ACHN (cell line): ENCODE measurements at places on chromosomes 5 and 9.

- no peak for DNase-seq
Measured at GRCh38 chr9:16809912-16810610, 60.4 kb downstream of the BNC2 start.

- peak; percentile 1 for DNase-seq
Measured at GRCh38 chr5:36874465-36874864, 2.1 kb upstream of the NIPBL start.

DNA sequence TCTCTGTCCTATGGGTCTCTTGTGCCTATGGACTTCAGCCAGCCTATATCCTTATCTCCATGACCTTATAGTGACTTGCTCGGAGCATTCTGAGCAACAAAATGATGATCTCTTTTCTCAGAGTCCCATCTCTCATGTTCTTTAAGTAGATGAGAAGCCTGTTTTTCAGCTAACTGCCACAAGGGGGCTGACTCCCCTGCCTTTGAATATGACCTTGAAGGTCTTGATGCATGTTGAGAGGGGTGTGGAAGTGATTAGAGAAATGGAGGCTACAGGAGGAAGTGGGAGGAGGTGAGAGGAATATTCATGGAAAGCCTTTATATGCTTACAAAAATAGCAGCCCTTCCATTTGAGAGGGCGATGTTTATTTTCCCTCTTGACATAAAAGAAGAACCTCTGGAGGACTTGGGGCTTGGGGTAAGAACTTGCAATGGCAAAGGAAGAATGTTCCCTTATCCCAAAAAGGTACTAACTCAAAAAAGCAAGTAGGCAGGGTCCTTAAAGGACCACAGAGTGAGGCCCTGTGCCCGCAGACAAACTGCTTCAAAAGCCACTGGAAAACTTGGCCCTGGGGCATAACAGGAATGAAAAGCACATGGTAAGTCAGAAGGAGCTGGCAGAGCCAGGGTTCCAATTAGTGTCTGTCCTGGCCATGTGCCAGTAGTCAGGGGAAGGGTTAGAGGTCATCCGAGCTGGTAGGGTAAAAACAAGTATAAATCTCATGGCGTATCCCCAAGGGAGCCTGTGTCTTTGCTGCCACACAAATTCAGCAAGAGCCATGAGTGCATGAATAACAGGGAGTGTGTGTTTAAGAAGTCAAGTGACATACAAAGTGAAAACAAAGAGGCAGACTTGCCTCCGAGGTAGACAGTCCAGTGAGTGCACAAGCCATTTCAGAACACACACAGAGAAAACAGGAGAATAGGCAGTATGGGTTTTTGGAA, 39.1 kb downstream of the FGD3 start:
- no peak for DNase-seq

DNA sequence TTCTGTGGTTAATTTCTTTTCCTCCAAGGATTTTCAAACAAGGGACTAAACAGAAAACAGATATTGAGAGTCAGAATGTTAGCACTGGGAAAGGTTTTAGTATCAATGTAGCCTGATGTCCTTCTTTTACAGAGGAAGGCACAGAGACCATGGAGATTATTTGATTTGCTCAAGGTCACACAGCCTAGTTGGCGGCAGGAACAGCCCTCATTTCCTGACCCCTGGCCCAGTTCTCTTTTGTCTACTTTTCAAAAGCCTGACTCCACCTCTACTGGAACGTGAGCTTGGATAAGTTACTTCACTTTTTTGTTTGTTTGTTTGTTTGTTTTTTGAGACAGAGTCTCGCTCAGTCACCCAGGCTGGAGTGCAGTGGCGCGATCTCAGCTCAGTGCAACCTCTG, 6.6 kb upstream of the NRG2 start:
- DNase-seq = no peak

- peak; percentile 2 for DNase-seq
Measured at GRCh38 chr9:68705531-68706362, 707 bp downstream of the PIP5K1B start.

DNA sequence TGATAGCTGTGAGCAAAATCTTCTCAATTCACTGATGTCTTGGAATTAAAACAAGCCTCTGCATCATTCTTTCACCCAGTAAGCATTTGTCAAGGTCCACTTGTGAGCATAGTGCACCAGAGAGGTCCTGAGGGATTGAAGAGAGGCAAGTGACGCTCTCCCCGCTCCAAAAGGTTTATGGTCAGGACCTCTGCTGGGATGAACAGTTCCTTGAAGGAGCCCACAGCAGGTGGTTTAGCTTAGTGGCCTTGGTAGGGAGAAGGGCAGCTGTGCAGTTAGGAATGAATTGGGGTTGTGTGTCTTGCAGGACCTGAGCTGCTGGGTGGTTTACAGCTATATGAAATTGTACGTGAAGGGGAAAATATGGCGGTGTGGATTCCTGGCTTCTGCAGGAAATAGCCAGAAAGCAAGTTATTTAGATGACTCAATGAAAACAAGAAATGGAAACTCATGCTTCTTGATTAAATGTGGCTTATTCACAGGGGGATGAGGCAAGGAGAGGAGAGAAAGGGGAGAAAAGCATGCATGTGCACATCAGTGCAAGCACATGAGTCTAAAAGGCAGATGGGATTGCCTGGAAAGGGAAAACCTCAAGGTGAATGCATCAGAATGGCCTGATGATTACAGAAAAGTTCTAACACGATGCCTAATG, 42.0 kb downstream of the SUB1 start:
- DNase-seq = no peak

- no peak for DNase-seq
Measured at GRCh38 chr5:138932171-138932810, 57.2 kb upstream of the LRRTM2 start.

DNA sequence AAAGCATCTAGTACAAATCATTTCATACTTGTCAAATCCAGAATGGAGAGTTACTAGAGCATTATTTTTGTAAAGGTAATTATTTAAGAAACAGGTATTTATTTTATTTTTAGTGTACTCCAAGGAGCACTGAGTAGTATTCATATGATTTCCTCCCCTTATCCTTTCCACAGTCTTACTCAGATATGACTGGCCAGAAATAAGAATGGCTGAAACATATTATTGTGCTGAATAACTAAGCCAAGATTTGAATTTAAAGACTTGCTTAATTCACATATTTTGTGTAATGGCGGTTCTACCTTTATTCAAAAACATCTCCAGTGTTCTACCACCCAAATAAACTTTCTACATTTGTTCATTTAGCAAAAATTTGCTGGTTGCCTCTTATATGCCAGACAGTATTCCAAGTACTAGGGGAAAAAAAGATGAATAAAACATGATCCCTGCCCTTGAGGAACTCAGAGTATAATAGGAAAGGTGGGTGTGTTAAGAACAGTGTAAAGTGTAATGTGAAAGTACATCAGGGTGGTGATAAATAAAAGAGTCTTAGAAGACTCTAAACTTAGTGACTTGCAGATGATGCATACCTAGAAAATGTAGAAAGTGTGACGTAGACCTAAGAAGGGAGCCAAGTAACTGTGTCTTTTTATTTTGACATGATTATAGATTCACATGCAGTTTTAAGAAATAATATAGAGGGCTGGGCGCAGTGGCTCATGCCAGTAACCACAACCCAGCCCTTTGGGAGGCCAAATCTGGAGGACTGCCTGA, 110.4 kb upstream of the GRHPR start:
- no peak for DNase-seq

DNA sequence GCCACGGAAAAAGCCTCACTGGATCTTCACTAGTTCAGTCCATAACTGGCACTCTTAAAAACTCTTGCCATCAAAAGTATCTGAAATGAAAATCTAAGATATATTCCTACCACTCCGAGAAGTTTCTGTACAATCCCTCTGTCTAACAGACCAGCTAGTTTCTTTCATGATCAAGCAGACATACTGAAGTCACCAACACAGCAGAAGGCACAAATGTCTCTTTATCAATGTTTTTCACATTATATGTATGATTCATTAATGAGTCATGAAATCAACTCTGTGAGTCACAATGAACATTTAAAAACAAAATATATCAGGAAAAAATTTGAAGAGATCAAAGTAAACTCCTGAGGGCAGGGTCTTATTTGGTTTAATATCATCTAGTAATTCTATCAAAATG, 50.8 kb downstream of the F2R start:
- no peak for DNase-seq

DNA sequence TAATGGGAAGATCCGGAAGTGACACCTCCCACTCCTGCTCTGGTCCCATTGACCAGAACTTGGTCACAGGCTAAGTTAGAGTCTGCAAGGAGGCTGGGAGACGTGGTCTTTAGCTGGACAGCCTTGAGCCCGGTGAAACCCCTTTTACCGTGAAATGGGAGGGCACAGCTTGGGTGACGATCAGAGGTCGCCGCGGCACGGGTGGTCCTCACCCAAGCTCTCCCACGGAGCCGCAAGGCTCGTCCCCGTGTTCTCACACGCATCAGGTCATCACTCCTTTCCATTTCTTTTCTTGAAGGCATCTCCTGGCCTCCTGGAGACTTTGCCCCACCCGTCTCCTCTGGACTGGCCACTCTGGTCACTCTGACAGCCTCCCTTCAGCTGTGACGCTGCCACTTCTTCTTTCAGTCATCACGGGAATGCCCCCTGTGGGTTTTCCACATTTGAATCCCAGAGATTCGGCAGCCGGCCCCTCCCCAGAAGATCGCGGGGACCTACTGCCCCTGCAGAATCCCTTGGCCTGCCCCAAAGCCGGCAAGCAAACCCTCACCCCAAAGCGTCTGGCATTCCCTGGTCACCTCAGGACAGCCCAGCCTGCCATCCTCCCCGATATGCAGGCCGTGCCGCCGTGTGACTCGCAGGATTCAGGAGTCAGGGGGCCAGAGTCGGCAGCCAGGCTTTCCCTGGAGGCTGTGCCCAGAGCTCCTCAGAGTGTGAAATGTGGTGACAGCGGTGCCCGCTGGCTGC, 18.9 kb upstream of the EGFL7 start:
- DNase-seq = no peak

DNA sequence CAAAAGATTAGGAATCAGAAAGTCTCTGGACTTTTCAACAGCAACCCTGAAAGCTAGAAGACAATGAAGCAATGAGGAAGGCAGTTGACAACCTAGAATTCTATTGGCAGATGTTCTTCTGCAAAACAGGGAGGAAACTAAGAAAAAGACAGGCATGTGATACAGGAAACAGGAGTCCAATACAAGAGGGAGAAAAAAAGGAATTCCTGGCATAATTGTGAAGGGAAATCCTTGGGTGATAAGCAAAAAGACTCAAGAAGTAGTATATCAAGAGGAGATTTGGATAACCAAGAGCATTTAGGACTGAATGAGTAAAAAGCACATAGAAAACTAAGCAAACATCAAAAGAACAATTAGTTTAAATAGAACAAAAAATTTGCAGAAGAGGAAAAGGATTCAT, 58.6 kb downstream of the LPAR1 start:
- no peak for DNase-seq

DNA sequence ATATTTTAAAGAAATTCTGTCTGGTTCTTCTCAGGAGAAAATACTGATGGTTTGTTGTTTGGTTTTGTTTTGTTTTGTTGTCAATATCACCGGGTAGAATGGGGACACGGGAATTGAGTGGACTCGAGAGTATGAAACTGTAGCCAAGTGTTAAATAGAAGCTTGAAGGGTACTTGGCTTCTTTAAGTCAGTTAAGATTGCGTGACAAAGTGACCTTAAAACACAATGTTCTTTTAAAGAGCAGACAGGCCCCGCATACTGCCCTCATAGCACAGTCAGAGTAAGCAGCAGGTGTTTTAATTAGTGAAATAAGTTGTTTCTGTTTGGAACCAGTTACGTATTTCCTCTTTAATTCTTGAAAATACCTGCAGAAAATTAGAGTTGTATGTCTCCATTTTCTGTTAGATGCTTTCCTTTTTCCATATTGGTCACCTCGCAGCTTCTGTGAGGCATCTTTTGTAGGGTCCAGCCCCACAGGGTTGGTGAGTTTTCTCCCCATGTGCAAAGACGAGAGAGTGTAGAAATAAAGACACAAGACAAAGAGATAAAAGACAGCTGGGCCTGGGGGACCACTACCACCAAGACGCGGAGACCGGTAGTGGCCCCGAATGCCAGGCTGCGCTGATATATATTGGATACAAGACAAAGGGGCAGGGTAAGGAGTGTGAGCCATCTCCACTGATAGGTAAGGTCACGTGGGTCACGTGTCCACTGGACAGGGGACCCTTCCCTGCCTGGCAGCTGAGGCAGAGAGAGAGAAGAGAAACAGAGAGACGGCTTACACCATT, 9.6 kb downstream of the TRIP13 start:
- no peak for DNase-seq

DNA sequence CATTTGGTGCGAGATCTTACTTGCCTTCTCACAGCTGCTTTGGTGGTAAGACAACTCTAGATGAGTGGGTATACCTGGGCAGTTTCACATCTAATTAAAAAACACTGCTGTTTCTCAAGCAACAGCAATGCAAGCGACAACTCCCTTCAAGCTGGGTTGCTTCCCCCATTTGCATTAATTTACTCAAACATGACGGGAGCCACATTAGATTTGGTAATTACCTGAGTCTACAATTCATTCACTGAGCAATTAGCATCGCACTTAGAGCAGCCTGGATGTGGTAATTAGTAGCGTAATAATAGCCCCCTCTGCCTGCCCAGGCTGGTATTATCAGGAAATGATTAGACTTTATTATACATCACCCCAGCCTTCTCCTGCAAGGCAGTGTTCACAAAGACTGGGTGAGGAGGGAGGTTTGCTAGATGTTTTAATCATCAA, 73.4 kb downstream of the FBXO38 start:
- DNase-seq = peak; percentile 22

GRCh38 chr5:36536616-36537005, 69.8 kb upstream of the SLC1A3 start:
- DNase-seq = no peak

- no peak for DNase-seq
Measured at GRCh38 chr5:96340357-96340756, 92.7 kb downstream of the PCSK1 start.

- no peak for DNase-seq
Measured at GRCh38 chr5:35826554-35826953, 30.1 kb upstream of the IL7R start.

- DNase-seq = no peak
Measured at GRCh38 chr9:116628716-116629115, 58.4 kb upstream of the TRIM32 start.

DNA sequence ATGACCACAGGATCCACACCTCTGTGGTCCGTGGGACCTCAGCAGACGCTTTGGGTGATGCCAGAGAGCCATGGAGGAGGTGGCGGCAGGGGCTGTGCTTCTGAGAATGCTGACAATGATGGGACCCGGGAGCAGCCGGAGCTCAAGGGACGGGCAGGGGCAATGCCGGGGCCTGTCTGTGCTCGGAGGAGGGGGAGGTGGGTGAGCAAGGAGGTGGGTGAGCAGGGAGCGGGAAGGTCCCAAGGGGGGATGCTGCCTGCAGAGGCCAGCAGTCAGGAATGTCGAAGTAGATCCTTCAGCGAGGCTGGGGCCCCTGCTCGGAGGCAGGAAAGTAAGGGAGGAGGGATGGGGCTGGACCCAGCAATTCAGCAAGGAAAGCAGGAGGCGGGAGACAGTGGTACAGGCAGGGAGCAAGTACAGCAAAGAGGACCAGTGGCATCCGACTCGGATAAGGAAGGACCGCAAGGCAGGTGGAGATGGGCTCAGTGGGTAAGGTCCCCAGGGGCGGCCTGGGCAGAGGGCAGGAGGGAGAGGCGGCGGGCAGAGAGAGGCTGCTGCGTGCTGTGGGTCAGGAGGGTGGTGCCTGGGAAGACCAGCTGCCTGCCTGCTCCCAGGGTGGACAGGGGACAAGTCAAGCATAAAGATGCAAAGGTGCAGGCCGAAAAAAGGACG, 49.0 kb downstream of the ADAMTS2 start:
- DNase-seq = no peak
